T47D (cell line): ENCODE measurements at places on chromosomes 16 and 17.

DNA sequence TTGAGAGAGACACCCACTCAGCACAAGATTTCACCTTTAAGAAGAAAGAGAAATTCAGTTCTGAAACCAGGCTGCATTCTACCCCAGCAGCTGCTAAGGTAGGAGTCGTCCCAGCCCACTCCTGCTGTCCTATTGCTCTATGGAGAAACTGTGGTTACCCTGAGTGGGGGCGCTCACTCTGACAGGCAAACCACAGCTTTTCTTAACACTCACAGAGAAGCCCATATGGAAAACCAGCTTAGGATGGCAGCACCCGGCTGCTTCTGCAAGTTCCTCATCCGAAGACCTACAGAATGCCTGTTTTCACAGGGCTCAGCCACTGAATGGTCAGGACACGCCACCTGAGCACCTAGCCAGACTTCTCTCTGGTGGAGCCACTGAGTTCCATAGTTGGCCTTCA, 7.5 kb downstream of the ATP5PD start:
- no peak for DNase-seq

GRCh38 chr16:78780808-78781207, 681.4 kb downstream of the WWOX start:
- no peak for DNase-seq

GRCh38 chr16:58518083-58518979, 3.0 kb downstream of the SETD6 start:
- no peak for DNase-seq

DNA sequence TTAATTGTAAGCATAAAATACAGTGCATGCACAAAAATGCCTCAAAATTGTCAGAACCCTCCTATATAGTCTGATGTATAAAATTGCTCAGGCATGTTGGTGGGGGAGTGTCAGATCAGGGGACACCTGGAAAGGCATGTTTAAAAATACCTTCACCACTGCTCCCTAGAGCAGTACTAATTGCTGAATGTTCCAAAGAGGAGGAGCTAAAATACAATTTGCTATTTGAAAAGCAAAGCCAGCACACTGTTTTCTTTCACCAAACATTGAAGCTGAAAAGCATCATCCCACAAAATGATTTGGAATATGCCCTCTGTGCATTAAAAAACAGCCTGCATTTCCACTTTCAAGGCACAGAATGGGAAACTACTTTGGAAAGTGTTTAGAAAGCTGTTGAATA, 2.6 kb downstream of the ADAMTS18 start:
- DNase-seq, result no peak

- DNase-seq, result no peak
Measured at GRCh38 chr17:75088465-75089417, 987 bp downstream of the SLC16A5 start.

GRCh38 chr16:85524630-85525419, 88.3 kb upstream of the GSE1 start:
- DNase-seq, result peak; percentile 90

GRCh38 chr16:68300734-68301459, 9.8 kb downstream of the SLC7A6OS start:
- no peak for DNase-seq

GRCh38 chr16:66886321-66886720, 6.0 kb downstream of the PDP2 start:
- DNase-seq, result no peak

DNA sequence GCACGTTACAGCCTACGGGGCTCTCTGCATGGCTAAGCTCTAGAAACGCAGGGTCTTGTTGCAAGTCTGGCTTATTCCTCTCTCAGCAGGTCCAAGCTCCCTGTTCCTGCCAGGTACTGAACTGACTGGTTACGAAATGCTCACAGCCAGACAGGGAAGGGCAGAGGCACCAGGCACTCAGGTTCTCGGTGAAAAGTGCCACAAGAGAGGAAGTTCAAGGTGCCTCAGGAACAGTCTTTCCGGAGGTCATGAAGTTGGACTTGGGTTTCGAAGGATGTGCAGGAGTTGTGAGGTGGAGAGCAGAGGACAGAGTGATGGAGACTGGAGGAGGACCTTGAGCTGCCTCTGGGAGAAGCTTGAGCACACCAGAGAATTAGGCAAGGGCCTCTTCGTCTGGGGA, 124.7 kb upstream of the GSE1 start:
- no peak for DNase-seq

DNA sequence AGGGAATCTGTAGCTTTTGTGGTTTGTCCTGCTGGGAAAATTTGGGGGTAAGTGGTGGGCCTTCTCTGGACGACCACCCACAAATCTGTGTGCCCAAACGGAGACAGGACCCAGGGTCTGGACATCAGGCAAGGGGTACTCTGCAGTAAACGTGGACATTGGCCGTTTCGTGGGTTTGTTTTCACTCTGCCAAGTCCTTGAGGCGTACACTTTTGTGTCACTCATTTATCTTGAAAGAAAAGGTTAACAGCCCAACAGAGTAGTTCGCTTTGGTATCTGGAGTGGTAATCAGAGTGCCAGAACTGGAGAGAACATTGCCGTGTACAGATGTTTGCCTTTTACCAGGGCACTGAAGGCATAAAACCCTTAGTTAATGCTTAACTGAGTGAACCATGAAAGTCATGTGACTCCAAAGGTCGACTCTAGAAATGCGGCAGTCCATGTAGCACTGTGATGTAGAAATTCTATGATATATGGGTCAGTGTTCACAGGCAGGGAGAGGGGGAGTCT, 15.4 kb downstream of the NAA60 start:
- DNase-seq, result no peak

DNA sequence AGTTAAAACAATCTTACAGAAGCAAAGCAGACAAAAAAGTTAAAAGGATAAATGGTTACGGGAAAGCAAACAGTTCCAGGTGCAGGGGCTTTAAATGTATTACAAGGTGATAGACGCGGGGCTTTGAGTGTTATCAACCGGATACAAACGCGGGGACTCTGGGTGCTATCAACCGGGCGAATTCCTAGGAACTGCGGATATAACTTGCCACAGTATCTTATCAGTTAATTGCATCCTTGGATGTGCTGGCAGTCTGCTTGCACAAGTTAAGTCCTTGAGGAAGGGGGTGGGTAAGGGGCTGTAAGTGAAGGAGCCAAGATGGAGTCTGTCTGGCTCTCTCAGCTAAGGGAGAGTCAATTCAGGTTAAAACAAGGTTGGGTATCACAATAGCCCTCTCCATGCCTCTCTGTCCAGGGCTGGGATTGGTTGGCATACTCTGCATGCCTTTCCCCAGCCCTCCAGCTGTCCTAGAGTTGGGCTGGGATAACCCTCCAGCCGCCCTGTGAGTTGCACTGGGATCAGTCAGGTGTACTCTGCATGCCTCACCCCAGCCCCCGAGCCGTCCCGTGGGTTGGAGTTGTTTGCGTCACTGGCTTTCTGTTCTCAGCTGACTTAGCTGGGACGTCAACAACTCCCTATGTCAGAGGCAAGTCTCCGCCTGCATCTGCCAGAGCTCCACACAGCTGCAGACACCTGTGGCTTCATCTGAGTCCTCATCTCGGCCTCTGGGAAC, 40.9 kb downstream of the TMEM235 start:
- DNase-seq, result peak; percentile 81

DNA sequence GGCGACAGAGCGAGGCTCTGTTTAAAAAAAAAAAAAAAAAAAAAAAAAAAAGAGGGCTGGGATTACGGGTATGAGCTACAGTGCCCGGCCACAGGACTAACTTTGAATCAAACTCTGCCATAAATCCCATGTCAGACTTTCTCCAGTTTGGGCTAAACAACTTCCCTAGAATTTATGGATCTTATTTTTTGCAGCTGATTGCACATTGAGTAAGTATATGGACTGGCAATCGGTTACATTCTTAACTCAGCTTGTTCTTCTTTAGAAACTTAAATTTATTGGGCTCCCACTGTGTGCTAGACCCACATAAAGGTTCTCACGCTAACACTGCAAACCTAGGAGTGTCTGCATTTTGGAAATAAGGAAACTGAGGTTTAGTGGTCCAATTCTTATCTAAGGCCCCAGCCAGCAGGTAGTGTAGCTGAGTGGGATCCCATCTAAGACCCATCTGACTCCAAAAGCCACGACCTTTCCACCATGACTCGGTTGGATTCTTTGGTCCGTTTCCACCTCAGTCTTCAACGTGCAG, 718 bp upstream of the CBFB start:
- DNase-seq, result no peak

GRCh38 chr16:24953721-24954120, 61.4 kb downstream of the ARHGAP17 start:
- DNase-seq, result no peak

GRCh38 chr16:77869997-77870813, 81.8 kb downstream of the VAT1L start:
- DNase-seq, result no peak

- DNase-seq, result no peak
Measured at GRCh38 chr17:81161972-81162371, 3.3 kb upstream of the PVALEF start.

DNA sequence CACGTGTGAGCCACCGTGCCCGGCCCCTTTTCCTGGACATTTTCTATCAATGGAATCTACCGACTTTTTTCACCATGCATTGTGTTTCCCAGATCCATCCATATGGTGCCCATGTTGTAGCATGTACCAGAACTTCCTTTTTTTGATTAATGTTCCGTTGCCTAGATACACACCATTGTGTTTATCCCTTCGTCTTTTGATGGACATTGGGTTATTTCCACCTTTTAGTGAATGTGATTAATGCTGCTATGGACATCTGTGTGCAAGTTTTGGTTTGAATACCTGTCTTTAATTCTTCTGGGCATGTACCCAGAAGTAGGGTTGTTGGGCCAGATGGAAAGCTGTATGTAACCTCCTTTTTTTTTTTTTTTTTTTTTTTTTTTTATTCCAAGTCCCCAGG, 79.8 kb downstream of the NT5M start:
- no peak for DNase-seq

GRCh38 chr17:17446666-17447155, 30.1 kb upstream of the MED9 start:
- DNase-seq, result peak; percentile 22

GRCh38 chr17:41682631-41683030, 6.1 kb upstream of the EIF1 start:
- DNase-seq, result no peak

GRCh38 chr17:11555530-11555929, 42.7 kb upstream of the DNAH9 start:
- DNase-seq, result no peak

GRCh38 chr16:15811481-15812400, 45.1 kb downstream of the MYH11 start:
- DNase-seq, result peak; percentile 63

DNA sequence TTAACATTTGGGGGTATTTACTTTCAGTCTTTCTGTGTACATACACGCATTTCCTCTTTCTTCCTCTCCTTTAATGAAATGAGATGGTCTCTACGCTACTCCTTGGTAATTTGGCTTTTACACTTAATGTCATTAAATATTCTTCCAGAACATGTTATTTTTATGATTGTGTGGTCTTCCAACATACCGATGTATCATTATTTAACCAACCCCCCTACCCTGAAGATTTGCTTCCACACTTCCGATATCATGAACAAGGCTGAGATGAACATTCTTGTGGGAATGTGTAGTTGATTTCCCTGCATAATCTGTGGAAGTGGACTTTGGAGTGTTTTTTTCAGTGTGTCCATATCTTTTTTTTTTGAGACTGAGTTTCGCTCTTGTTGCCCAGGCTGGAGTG, 2.3 kb upstream of the PGS1 start:
- no peak for DNase-seq

GRCh38 chr16:12203780-12204351, 227.3 kb downstream of the SNX29 start:
- DNase-seq, result no peak

GRCh38 chr17:48150597-48151001, 43.0 kb downstream of the SNX11 start:
- DNase-seq, result no peak

- DNase-seq, result no peak
Measured at GRCh38 chr17:50290933-50291332, 16.7 kb downstream of the TMEM92 start.

DNA sequence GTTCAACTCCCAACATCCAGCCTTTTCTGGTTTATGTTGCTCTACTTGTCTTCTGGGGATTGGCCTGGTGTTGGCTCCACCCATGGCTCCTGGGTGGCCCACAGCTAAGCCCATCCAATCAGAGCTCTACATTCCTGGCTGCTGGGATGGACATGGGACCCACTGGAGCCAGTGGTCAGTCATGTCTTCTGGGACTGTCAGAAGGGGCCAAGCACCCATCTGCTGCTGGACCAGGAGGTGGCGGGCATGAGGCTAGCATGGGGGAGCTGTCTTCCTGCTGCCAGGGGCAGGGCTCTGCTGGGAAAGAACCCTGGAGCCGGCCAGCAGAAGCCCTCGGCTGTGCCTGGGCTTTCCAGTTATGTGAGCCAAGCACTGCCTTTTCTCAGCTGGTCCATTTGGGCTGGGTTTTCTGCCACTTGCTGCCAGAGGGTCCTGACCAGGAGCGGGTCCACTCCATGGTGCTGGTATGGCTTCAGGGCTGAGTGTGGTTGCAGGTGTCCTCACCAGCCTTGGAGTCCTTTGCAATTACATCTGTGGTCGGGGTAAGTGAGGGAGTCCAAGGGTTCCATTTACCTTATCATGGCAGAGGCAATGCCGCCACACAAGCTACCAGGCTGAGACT, 17.4 kb upstream of the ZNF469 start:
- DNase-seq, result no peak

- no peak for DNase-seq
Measured at GRCh38 chr17:50037321-50038107, 18.4 kb upstream of the ITGA3 start.

DNA sequence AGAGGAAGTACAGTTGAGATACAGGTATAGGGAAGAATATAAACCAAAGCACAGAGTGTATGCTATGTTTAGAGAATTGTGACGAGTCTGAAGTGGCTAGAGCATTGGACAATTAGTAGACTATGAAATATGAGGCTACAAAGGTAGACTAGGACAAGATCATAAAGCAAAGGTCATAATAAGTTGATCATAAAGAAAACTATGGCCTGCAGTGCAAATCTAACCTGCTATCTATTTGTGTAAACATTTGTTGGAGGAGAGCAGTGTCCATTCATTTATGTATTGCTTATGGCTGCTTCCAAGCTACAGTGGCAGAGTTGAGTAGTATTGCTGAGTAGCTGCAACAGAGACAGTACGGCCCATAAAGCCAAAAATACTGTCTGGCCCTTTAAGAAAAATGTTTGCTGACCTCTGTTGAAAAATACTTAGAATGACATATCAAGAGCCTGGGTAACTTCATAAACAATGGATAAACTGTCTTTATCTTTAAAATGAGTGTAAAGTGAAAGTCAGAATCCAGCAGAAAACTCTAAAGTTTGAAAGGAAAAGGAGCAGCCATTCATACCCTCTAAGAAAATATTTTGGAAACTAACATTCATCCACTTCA, 14.5 kb upstream of the OR1E2 start:
- DNase-seq, result peak; percentile 1

DNA sequence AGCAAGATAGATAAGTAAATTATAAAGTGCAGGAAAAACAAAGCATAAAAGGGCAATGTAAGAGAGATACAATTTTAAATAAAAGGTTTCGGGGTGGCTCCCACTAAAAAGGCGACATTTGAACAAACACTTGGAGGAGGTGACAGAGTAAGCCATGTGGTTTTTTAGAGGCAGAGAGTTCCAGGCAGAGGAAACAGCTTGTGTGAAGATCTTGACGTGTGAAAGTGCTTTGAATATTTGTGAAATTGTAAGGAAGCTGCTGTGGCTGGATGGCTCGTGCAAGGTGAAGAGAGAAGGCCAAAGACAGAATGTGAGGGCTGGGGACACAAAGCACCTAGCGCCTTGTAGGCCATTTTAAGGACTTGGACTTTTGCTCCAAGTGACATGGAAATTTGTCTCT, 28.6 kb upstream of the HYDIN start:
- DNase-seq, result no peak

GRCh38 chr17:156094-156621, 18.8 kb downstream of the SCGB1C2 start:
- no peak for DNase-seq

GRCh38 chr17:80780381-80781198, 211.1 kb upstream of the CHMP6 start:
- DNase-seq, result no peak
